Calu3 (cell line): ENCODE measurements at places on chromosomes 5 and 9. TPM values are rescaled to one million over a fixed set of nuclear protein-coding genes. Genes with fewer than 3 reads are reported as not detected.
A peak's percentile ranks its signal among the peaks of the same experiment; 100 is the strongest.

The IDNK gene
- total RNA-seq, result 3.7 and 4.2 TPM in 2 replicates

DNA sequence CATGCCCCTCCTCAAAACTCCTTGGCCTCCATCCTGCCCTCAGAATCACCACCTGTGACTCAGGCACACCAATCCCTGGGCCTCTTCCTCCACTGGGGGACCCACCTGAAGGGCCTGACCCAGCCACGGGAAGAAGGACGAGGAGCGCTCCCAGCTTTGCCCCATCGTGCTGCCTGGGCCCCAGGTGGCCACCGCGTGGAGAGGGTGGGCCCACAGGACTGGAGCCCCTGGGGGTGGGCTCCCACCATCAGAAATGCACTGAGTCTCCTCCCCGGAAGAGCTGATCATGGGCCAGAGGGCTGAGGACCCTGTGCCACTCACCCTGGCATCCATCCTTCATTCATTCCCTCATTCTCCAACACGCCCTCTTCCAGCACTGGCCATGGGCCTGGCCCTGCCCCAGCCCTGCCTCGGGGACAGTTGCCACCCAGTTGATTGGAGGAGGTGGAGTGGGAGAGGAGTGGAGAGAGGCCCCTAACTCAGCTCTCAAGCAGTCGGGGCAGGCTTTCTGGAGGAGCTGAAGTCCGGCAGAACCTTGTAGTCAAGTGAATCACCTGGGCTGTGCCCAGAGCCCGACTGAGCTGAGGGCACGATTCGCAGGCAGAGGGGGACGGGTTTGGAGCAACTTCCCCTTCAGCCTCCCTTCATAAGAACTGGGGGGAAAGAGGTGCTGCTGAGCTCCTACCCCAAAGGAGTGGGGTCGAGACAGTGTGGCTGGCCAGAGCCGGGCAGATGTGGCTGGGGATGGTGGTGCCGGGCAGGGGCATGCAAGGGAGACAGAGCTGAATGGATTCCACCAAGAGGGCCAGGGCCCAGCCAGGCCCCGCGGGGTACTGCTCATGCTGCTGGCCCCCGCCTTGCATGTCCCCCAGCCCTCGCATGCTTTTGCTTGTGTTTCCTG is 29.6 kb downstream of the DNM1 start:
- no peak for DNase-seq

- DNase-seq, result no peak
Measured at GRCh38 chr5:78500028-78500427, 139.6 kb downstream of the SCAMP1 start.

GRCh38 chr9:14313951-14314423 is at the start of gene NFIB:
NFIB (minus strand) TSS chr9:14314141; CDS start chr9:14313511, 630 bp downstream.
- peak; percentile 44 for DNase-seq
